NCI-H510A treated with DMSO at 0.1 percent for 48 hours (cell line): ENCODE measurements at places on chromosomes 2 and 18.

GRCh38 chr2:70964596-70965386 lies 13.6 kb upstream of the ANKRD53 start:
- DNase-seq: peak; percentile 74

DNA sequence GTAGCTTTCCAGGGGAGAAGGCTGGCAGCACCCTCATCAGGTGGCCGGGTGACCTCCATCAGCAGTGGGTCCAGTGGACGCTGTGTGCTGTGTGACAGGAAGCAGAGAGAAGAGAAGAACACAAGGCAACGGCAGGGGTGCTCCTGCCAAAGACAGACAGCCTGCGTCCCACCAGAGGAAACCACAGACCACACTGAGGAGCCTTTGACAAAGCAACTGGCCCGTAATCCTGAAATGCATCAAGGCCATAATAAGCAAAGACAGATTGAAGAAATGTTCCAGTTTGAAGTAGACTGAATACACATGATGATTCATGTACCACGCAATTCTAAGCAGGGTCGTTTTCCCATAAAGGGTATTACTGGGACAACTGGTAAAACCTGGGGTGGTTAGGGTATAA lies 172.4 kb downstream of the FBXO15 start:
- DNase-seq: no peak

DNA sequence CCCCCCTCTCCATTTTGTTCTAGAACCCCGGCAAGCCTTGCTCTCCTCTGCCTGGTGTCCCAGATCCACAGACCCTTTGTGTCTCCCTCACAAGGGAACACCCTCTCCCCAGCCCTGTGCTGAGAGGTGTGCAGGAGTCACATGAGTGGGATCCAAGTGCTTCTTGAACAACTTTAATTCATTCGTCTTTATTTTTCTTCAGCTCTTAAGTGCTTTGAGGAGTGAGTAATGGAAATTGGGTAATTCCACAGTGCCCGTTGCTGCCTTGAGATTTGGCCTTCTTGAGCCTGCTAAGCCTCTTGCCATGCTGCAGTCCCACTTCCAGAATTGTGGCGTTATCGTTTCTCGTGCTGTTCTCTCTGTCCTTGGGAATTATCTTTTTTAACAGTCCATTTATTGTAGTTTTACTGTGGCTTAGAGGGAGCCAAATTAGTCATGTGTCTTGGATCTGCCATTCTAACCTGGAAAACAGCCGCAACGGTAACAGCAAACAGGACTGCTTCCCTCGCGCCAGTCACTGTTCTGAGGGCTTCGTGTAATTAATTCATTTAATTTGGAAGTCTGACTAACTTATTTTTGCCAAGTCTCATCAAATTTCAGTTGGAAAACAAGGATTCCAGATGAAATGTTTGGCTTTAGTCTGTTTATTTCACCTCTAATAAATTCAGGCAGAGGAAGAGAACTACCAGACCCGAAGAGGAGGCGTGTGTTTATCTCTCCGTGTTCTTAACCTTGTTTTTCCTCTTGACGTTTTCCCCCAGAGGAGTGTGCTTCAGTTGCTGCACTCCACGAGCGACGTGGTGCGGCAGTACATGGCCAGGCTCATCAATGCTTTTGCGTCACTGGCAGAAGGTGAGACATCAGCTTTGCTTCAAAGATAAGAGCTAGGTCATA lies 72.0 kb downstream of the ARMC9 start:
- DNase-seq: no peak

DNA sequence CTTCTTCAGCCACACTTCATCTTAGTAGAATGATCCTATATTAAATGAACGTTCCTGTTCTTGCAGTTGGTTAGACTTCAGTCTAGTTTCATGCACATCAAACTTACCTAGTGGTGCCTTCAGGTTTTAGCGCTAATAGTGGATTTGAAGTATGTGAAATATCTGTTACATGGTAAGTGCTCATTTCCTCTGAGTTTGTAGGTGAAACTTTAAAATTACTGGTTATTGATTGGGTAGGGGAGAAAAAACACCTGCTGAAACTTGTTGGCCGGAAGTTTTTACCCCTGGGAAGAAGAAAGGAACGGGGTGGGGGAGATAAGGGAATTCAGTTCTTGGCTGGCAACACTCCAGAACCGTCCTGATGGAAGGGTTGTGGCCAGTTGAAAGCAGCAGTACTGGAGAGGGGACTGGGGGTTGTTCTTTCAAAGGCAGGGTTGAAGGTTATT lies 112.8 kb downstream of the SPTBN1 start:
- DNase-seq: peak; percentile 17

DNA sequence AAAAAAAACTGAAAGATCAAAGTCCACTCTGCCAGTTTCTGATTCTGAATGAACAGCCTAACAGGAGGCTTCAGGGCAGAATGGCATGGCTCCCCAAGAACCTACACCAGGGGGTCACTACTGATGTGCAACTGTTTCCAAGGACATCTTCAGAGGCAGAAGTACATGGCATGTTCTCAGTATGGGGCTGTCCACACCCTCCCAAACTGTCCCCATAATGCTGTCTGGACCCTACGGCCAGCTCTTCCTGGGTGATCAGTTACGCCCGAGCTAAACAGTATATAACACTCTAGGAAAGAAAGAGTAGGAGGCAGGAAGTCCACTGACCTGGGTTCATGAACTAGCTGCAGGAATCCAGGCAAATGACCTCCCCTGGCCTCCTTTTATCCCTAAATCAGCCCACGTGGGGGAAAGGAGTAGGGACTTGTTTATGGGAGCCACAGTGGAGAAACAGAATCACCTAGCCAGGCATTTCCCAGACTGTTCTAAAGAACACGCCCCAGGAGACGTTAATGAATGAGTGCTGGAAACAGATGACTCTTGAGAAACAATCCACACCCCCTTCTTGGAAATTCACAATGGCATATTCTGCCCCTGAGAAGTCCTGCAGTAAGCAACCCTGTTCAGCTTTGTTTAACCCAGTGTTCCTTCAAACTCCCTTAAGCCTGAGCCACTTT lies 2.5 kb downstream of the TMBIM1 start:
- DNase-seq: no peak

- DNase-seq: no peak
Observed at GRCh38 chr18:11042247-11042646, 107.1 kb downstream of the PIEZO2 start.

DNA sequence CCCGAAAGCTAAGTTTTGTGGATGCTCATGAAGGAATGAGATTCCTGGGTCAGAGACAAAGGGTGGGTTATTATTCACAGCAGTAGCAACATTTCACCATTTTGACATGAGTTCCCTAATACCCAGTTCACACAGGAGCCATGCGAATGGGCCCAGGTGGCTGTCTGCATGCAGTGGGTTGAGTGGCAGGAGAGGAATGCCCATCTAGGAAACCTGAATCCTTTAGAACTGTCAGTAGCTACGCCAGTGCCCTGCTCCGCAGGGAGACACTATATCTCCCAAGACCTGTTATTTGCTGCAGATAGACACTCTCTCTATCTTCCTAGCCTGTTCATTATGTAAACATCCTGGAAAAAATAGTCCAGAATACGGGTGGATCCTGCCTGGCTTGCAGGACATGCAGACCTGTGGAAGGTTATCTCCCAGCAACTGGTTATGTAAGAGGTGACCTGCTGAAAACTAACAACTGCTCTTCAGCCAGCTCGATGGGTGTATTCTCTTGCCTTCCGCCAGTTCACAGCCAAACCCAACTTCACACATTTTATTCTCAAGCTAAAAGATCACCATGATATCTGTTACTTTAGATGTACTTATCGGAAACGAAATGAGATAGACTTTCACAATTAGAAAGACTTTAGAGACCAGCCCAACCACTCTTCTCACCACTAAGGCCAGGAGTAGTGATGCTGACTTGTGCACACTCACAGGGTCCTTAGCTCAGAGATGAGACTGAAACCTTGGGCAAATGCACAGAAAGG lies 59.1 kb downstream of the MBP start:
- peak; percentile 48 for DNase-seq

DNA sequence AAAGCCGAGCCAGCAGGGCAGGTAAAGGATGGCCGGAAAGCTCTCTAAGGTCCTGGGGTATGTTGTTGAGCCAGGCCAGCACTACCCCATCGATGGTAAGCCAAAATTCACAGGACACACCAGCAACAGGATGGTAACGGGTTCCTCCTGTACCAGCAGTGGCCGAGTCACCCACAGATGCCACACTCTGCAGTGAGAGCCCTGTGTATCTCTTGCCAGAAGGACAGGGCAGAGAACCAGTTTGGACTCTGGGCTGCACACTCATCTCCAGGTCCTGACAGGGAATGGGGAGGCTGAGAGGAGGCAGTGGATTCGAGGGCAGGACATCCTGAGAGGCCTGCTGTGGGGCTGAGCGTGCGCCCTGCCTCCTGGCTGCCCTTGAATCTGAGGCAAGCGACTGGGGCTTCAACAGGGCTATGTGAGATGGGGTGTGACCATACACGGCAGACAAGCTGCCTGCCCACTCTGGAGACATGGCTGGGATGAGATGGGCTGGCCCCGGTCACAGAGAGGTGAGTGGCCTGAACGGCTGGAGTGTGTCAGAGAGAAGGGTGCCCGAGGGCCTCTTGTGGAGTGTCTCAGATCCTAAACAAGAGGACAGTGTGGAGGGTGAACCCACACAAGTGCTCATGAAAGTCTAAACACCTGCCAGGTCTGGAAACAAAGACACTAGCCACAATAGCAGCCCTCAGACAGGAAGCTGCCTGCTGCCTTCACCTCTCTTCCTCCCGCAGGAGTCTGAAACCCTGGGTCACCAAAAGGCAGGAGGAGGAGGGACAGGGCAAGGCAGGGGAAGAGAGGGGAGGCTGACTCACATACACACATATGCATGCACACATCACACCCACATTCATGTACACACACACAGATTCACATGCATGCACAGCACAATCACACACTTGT lies 182.3 kb downstream of the LOXHD1 start:
- DNase-seq: peak; percentile 31

GRCh38 chr2:221610255-221610654 lies 38.2 kb upstream of the EPHA4 start:
- DNase-seq: no peak

GRCh38 chr2:165618806-165619205 lies 149.3 kb downstream of the CSRNP3 start:
- no peak for DNase-seq

GRCh38 chr2:205998583-205998982 lies 87.4 kb downstream of the INO80D start:
- DNase-seq: no peak

GRCh38 chr2:688504-689076 lies 11.4 kb upstream of the TMEM18 start:
- no peak for DNase-seq

- DNase-seq: no peak
Observed at GRCh38 chr2:239919774-239920692, 105.1 kb downstream of the NDUFA10 start.

DNA sequence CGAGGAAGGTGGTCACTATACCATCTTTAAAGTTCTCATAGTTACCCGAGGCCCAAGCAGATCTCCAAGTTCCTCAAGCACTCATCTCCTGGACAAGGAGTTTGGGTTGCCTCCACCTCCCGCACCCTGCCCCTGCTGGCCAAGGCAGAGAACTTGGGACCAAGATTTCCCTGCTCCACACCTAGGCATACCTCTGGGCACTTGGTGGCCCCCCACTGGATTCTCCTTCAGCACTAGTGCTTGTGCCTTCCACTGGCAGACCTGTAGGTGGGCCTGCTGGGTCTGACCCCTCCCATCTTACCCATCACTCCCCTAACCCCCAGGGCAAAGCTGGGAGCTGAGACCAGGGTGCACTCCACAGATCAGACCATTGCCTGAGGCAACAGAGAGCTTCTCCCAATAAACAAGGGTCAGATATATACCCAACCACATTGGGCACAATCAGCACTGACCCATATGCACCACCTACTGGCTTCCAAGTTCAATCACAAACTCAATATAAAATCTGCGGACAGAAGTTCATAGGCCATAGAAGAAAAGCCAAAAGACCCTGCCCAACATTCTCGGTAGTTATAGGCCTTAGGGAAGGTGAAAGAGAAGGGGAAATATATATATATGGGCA lies 244.2 kb downstream of the EXOC6B start:
- no peak for DNase-seq

DNA sequence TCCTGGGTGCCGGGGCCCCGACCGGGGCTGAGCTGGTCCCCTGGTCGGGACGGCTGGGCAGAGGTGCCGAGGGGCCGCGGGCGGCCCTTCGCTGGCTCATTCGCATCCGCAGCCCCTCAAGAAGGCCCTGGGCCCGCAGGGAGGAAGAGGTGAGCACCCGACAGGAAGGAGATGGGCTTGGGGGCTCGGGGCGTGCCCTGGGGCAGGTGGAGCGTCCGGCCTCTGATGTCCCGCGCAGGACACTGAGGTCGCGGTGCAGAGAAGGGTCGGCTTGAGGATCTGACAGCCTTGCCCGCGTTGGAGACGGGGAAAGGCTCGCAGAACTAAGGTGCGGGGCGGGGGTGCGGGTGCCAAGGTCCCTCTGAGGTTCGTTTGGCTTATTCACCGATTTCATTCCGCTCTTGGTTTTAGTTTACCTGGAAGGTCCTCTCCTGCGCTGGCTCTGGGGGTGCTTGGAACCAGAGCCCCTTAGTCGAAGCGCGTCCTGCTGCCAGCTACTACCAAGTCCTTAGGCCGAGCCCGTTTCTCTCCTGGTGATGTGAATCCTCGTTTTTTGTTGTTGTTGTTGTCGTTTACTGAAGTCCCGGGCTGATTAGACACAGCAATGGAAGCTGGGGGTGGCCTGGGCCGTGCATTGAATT lies 18.9 kb upstream of the CD8A start:
- no peak for DNase-seq

DNA sequence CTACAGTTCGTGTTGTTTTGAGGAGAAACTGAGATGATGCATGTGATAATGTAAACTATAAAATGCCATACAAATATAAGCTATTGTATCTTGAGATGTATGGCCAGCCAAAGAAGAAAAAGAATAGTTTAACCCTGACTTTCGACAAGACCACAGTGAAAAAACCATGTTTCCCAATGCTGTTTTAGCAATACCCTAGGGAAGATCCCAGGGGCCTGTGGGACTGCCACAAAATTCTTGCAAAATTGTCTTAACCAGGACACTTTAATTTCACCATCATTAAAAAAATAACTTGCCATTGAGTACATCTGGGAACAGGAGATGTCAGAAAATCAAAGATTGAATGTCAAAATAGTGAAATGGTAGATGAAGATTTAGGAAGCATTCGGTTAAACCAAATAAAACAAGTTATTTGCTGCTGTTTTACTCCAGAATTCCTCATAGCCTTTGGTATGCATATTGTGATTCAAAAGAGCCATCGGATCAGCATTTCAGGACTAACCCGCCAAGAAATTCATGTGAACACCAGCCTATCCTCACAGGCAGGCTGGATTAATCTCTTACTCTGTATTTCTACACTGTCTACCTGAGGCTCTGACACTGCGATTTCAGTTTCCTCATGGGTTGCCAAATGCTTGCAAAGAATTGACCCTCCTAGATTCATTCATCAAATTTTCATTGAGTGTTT lies 49.0 kb upstream of the SP3 start:
- DNase-seq: no peak

- DNase-seq: no peak
Observed at GRCh38 chr2:27040282-27040681, 7.5 kb downstream of the TMEM214 start.

- no peak for DNase-seq
Observed at GRCh38 chr2:203809084-203809521, 58.5 kb upstream of the CTLA4 start.
